Body of pancreas (tissue), 4 donors: ENCODE measurements at places on chromosomes 1 and 21. TPM values are rescaled to one million over a fixed set of nuclear protein-coding genes. Genes with fewer than 3 reads are reported as not detected.
A peak's percentile ranks its signal among the peaks of the same experiment; 100 is the strongest.

Gene DYNLT5
- total RNA-seq: not detected

Gene SFN
- total RNA-seq: 1.6 TPM

Gene KLHDC9
- total RNA-seq: 13.5 TPM

DNA sequence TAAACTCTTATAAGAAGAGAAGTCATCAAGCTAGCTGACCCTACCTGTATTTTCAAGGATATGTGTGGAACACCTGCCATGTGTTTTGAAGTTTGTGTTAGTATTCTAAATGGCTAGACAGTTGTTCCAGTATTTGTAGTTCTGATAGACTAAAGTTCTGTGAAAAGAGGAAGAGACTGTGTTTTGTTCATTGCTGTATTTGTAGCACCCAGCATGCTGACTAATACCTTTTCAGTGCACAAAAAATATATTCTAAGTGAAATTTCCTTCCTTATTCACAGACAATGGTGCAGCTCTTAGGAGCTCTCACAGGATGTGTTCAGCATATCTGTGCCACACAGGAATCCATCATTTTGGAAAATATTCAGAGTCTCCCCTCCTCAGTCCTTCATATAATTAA is 8.2 kb upstream of the METTL18 start:
- no peak for DNase-seq
- H3K36me3 ChIP-seq: peaks cover 5% of the 10 kb centered on the region
- H3K27me3 ChIP-seq: no peaks in the 10 kb centered on the region
- no peaks in the 10 kb centered on the region for H3K4me1 ChIP-seq

GRCh38 chr1:180211860-180212229 is 18.2 kb upstream of the LHX4 start:
- H3K36me3 ChIP-seq: no peaks in the 10 kb centered on the region
- H3K4me1 ChIP-seq: no peaks in the 10 kb centered on the region
- DNase-seq: no peak
- no peaks in the 10 kb centered on the region for H3K27me3 ChIP-seq
- no peak overlapping the region for H3K4me3 ChIP-seq

DNA sequence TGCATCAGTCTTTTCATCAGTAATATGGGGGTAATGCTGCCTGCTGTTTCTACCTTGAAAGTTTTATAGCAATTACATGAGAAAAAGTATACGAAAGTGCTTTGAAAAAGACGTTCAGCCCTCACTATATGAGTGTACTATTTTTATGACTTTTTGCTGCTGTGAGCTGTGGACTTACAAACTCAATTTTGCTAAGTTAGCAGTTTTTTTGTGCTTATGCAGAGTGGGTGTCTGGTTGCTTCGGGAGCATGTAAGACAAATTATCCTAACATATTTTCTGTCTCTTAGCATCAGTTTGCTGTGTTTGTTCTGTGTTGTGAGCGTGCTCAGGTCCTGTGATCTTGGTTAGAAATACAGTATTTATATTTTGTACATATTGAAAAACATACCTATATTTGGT is 109.7 kb downstream of the CACNA1E start:
- H3K27me3 ChIP-seq: no peaks in the 10 kb centered on the region
- H3K27ac ChIP-seq: no peak overlapping the region
- H3K4me1 ChIP-seq: no peaks in the 10 kb centered on the region
- DNase-seq: no peak

GRCh38 chr1:234928642-234929041 is 200.0 kb downstream of the TOMM20 start:
- H3K36me3 ChIP-seq: no peaks in the 10 kb centered on the region
- no peak overlapping the region for H3K4me3 ChIP-seq
- peaks cover 20% of the 10 kb centered on the region for H3K4me1 ChIP-seq
- no peak overlapping the region for H3K27ac ChIP-seq

DNA sequence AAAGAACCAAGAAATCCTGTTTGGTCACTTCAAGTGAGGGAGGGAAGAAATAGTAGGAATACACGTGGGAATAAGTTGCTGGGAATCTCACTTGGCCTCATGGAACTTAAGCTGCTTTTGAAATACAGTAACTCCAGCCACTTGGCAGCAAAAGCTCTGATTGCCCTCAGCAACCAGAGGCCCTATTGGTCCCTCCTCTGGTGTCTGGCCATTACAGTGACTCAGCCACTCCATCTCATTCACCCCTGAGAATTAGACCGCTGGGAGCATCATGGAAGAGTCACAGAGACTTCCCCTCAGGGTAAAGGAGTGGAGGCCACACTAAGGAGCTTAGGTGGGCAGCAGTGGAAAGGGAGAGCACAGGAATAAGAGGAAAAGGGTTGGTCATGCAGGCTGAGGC is 99.6 kb downstream of the ELAVL4 start:
- no peak overlapping the region for H3K27ac ChIP-seq
- H3K27me3 ChIP-seq: no peaks in the 10 kb centered on the region
- no peak overlapping the region for H3K4me3 ChIP-seq
- no peaks in the 10 kb centered on the region for H3K4me1 ChIP-seq

DNA sequence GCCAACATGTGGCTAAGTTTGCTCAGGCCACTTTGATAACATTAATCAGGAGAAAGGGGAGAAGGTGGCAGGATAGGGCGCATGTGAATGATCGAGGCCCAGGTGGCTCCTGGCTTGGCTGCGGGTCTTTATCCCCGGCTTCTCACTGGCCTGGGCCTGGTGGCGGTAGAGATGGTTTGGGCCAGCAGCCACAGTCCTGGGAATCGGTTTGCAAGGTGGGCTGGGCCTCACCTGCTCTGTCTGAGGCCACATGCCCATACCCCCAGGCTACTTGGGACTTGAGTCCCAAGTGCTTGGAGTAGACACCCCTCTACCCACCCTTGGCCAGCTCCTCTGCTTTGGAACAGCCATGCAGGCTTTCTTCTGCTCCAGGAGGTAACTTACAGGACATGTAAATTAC is 49.7 kb upstream of the DISP3 start:
- no peak overlapping the region for H3K4me3 ChIP-seq
- no peaks in the 10 kb centered on the region for H3K27me3 ChIP-seq
- no peak for DNase-seq

GRCh38 chr1:109084563-109085517 is 5.7 kb upstream of the TMEM167B start:
- no peak overlapping the region for H3K27ac ChIP-seq
- H3K36me3 ChIP-seq: no peaks in the 10 kb centered on the region
- H3K27me3 ChIP-seq: peaks cover 3% of the 10 kb centered on the region
- H3K4me1 ChIP-seq: peaks cover 10% of the 10 kb centered on the region
- DNase-seq: no peak

DNA sequence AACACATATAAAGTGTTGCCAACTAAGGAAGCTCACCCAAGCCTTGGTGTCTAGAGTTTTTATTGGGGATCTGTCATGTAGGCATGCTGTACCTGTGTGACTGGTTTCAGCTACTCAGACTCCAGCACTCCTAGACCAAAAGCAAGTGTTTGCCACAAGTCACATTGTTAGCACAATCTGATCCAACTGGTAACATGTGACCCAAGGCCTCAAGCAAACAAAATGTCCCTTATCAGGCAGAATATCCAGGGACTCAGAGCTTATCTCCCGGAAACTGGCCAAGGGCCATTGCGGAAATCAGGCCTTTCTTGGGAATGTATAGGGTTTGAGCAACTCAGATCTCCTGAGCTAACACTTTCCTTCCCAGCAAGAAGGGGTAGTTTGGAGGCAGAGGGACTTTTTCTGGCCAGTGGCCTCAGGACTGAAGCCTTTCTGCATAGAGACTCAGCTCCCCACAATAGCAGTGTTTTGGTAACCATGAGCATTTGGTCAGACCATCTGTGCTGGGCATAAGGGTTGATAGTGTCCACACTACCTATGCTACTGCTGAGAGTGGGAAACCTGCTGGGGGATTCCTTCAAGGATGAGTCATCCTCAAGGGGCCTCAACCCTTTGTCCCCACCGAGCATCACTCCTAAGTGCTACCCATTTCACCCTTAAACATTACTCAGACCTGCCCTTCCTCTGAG is 29.6 kb downstream of the NHLH2 start:
- no peak overlapping the region for H3K4me3 ChIP-seq
- peaks cover 29% of the 10 kb centered on the region for H3K4me1 ChIP-seq
- H3K27me3 ChIP-seq: no peaks in the 10 kb centered on the region
- no peaks in the 10 kb centered on the region for H3K36me3 ChIP-seq
- peak; percentile 77 for DNase-seq
- H3K27ac ChIP-seq: peak overlapping the region; percentile 66

- no peak overlapping the region for H3K27ac ChIP-seq
- H3K4me1 ChIP-seq: no peaks in the 10 kb centered on the region
- DNase-seq: no peak
- H3K4me3 ChIP-seq: no peak overlapping the region
Measured at GRCh38 chr1:25131794-25132193, 100.5 kb downstream of the SYF2 start.

DNA sequence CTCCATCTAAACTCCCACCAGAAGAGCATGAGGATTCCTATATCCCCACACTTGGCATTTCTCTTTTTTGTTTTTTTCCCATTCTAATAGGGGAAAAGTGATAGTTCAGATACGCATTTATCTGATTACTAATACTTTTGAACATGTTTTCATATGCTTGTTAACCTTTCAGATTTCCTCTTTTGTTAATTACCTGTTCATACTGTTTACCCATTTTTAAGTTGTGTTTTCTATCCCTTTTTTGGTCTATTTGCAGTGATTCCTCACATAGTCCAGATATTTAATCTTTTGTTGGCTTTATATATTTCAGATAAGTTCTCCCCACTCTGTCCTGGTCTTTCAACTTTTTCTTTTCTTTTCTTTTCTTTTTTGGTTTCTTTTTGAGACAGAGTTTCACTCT is 13.6 kb upstream of the PIGK start:
- no peak overlapping the region for H3K27ac ChIP-seq
- peaks cover 4% of the 10 kb centered on the region for H3K4me1 ChIP-seq
- no peaks in the 10 kb centered on the region for H3K27me3 ChIP-seq

DNA sequence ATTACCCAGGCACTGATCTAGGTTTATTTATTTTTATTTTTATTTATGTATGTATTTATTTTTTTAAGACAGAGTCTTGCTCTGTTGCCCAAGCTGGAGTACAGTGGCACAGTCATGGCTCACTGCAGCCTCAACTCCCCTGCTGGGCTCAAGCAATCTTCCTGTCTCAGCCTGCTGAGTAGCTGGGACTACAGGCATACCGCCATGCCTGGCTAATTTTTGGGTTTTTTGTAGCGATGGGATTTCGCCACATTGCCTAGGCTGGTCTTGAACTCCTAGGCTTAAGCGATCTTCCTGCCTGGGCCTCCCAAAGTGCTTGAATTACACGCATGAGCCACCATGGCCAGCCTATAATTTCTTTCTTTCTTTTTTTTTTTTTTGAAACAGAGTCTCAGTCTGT is 9.4 kb downstream of the PHACTR4 start:
- no peak overlapping the region for H3K27ac ChIP-seq
- no peaks in the 10 kb centered on the region for H3K27me3 ChIP-seq
- H3K4me1 ChIP-seq: peaks cover 16% of the 10 kb centered on the region
- no peak overlapping the region for H3K4me3 ChIP-seq

DNA sequence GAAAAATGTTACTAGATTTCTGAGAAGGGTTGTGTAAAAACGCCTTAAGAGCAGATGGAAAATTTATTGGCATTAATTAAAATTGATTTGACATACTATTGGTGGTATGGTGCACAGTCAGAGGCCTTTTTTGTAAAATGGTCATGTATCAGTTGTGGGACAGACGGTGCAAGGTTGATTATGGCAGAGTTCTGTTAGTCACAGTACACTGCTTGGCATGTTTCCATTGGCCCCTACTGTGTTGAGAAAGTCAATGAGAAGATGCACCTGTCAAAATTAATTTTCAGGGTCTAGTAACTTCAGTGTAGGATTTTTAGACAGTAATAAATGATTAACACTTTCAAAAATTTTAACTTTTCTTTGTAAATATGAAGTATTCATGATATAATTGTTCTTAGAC is 4.4 kb downstream of the B3GALT2 start:
- H3K4me1 ChIP-seq: peaks cover 42% of the 10 kb centered on the region
- no peaks in the 10 kb centered on the region for H3K36me3 ChIP-seq
- H3K27ac ChIP-seq: no peak overlapping the region
- no peaks in the 10 kb centered on the region for H3K27me3 ChIP-seq
- DNase-seq: no peak
- H3K4me3 ChIP-seq: no peak overlapping the region

- no peak overlapping the region for H3K27ac ChIP-seq
- no peaks in the 10 kb centered on the region for H3K36me3 ChIP-seq
- H3K4me3 ChIP-seq: no peak overlapping the region
- H3K4me1 ChIP-seq: peaks cover 6% of the 10 kb centered on the region
- no peak for DNase-seq
Measured at GRCh38 chr1:170520601-170521000, 11.4 kb upstream of the GORAB start.

DNA sequence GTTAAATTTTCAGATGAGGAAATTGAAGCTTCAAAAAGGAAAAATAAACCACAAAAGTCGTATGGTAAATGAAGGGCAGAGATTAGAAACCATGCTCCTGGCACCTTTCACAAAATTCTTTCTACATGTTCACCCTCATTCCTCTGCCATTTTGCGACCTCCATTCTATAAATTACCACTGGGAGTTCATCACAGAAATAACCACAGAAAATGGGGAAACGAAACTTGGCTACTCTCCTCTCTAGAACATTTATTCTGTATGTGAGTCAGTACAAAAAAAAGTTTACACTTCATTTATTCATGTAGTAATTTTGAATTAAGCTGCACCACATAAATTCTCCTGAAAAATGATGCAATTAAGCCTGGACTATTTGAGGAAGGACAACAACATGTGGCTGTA is 320.9 kb upstream of the C1orf87 start:
- no peak overlapping the region for H3K4me3 ChIP-seq
- H3K27me3 ChIP-seq: no peaks in the 10 kb centered on the region
- no peak for DNase-seq
- no peaks in the 10 kb centered on the region for H3K36me3 ChIP-seq
